Activated CD4-positive, alpha-beta T cell treated with anti-CD3 and anti-CD28 coated beads for 48 hours (primary cell): ENCODE measurements at places on chromosomes 2 and 18.

- no peak for DNase-seq
These were observed 370.2 kb upstream of the LYPD1 start for GRCh38 chr2:133040170-133040569.

DNA sequence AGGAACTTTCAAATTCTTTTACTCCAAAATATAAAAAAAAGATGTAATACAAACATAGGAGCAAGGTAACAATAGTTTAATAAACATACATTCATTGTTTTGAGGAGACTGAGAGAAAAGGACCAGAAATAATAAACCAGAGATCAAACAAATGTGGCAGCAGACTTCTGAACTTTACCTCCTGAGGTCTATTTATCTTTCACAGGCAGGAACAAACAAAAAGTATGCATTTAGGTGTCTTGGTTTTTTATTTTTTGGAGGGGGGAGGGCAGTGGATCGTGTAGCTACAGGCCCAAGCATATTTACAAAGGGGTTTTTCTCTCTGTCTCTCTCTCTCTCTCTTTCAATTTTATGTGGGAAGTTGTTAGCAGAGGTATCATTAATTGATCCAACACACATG lies 5.6 kb downstream of the PPP4R1 start:
- no peak for DNase-seq

GRCh38 chr18:22694954-22695353 lies 238.2 kb upstream of the RBBP8 start:
- no peak for DNase-seq

- no peak for DNase-seq
These were observed 254.8 kb downstream of the CDH2 start for GRCh38 chr18:27921904-27922751.

DNA sequence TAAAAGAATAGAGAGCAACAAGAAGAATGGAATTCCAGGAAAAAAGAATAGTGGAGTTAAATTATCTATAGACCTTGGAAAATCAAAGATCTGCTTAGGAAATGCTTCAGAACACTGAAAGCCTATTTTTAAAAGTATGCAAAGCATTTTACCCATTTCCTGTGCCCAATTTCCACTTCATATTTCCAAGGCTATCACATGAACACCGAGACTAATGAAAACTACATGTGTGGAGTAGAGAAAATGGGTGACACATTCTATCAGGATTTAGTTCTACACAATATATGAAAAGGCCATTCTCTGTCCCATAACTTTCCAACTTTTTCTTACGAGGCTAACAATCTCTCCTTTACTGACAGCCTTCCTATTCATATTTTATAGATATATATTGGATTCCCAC lies 279.4 kb downstream of the CCDC178 start:
- DNase-seq: no peak

- no peak for DNase-seq
These were observed 205.6 kb downstream of the ARHGAP15 start for GRCh38 chr2:143334837-143335236.

- no peak for DNase-seq
These were observed 751.4 kb upstream of the HS6ST1 start for GRCh38 chr2:129069875-129070594.

- no peak for DNase-seq
These were observed 16.7 kb downstream of the WIPF1 start for GRCh38 chr2:174580951-174581350.

- DNase-seq: no peak
These were observed 87.6 kb upstream of the NFU1 start for GRCh38 chr2:69524799-69525198.

DNA sequence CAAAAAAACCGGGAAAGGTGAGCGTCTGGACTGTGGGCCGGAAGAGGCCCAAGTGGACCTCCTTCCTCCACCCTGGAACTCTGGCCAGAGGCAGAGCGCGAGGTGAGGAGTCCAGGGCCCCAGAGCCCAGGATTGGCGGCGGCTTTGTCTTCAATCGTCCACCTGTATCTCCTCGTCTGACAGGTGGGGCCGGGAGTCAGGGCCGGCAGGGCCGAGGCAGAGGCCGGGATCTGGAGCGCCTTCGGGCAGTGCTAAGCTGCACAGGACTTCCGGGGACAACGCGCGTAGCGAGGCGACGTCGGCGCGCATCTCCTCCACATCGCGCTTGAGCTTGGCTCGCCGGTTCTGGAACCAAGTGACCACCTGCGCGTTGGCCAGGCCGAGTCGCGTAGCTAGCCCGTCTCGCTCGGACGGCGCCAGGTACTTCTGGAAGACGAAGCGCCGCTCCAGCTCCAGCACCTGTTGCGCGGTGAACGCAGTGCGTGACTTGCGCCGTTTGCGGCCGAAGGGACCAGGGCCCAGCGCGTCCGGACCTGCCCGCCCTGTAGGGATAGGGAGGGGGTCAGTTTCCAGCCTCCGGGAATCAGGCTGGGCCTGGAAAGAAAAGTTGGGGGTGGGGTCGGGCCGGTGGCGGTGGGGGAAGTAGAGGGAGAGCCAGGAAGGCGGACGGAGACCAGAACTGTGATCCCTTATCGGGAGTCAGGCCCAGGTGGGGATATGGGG lies 1.5 kb downstream of the LBX2 start:
- peak; percentile 42 for DNase-seq

GRCh38 chr18:64017870-64018269 lies 48.0 kb downstream of the SERPINB8 start:
- no peak for DNase-seq

- DNase-seq: no peak
These were observed 16.0 kb downstream of the INSIG2 start for GRCh38 chr2:118103951-118104940.

DNA sequence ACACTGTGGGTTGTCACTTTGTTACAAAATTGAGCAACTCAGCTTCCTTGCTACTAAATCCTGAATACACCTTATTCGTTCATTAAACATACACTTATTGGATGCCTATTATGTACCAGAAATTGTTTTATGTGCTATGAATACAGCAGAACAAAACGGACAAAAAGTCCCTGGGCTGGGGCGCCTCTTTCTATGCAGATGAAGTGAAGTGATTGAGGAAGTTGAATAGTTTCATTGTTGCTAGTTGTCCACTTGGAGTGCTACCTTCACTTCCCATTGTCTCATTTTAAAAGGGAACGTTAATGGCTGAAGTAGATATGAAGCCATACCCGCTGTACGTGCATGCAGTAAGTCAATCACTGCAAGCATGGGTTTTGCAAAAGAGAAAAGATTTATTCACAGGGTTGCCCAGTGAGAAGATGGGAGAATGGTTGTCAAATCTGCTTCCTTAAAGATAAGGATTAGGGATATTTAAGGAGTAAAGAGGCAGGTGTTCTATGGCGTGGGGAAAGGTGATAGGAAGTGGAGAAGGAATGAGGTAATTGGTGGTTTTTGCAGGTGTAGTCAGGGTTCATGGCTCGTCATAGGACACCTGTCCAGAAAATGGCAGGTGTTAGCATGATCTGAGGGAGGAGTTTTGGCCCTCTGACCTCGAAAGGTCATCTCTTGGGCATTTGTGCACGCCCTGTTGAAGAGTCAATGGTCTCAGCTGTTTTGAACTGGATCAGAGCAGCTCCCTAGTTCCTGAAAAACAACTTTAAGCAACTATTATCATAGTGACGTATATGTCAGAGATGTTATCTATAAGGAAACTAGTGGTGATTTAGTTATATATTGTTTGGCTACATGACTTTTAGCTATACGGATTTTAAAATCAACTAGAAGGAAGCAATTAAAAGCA lies 23.5 kb downstream of the TRPM8 start:
- DNase-seq: no peak

DNA sequence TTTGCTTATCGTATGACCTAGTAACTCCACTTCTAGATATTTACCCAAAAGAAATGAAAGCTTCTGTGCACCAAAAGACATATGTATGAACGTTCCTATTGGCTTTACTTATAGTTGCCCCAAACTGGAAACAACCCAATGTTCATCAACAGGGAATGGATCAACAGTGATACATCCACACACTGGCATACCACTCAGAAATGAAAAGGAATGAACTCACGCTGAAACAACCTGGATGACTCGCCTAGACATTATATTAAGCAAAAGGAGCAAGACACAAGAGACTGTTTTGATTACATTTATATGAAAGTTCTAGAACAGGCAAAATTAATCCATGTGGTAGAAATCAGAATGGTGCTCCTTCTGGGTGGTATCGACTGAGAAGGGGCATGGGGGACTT lies 18.9 kb downstream of the ADRA2B start:
- no peak for DNase-seq

DNA sequence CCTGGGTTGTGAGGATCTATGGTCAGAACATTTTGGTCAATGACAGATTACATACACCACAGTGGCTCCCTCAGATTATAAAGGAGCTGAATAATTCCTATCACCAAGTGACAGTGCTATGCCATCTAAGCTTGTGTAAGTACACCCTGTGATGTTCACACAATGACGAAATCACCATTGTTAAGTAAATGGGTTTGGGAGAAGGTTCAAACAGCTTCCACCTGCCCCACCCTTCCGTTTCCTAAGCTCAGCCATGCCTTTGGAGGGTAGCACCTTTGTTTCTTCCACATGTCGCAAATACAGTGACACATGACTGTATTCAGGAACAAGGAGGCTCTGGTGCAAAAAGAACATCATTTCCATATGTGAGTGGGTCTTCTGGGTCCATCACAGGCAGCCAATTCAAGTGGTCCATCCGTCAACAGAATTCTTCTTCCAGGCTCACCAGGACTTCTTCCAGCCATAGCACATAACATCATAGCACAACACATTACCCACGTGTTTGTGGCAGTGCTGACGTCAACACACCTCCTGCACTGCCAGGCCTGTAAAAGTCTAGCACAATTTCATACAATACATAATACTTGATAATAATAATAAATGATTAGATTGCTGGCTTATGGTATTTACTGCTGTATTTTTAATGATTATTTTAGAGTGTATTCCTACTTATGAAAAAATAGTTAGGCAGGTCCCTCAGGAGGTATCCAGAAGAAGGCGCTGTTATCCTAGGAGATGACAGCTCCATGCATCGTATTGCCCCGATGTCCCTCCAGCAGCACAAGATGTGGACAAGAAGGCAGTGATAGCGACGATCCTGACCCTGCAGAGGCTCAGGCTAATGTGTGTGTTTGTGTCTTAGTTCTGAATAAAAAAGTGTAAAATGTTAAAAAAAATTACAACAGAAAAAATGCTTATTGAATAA lies 264.8 kb downstream of the ANAPC1 start:
- DNase-seq: no peak

DNA sequence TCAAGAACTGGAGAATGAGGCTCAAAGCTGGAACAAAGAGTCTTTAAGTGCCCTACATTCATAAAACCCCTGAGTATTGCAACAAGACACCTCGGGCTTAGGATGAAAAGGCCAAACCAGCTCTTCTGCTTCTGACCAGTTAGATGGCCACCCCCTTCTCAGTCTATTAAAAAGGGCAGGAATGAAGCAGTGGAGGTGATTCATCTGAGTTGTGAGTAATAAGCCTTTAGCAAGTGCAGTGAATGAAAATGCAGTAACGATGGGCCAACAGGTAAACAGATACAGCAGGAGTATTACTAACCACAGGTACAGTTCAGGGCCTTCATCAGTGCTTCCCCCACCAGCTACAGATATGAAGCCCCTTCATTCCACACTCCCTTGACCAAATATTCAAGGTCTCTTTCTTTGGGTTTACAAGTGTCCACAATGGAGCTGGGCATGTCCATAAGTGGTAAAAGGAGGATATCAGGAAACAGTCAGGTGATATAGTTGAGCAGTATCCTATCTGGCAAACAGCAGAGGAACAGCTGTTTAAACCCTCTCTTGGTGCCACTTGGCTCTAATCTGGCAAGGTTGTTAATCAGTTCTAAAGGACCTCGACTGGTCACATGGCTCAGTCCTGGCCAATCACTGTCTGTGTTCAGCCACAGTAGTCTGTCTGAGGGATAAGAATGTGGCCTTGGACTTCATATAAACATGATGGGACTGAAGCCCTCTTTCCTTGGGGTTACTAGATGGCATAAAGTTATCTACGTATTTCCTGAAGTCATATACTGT lies 17.8 kb downstream of the SERPINB13 start:
- DNase-seq: no peak

GRCh38 chr18:11159844-11160243 lies 10.5 kb upstream of the PIEZO2 start:
- no peak for DNase-seq

- DNase-seq: peak; percentile 56
These were observed 104.9 kb downstream of the RBMS1 start for GRCh38 chr2:160388464-160389263.

DNA sequence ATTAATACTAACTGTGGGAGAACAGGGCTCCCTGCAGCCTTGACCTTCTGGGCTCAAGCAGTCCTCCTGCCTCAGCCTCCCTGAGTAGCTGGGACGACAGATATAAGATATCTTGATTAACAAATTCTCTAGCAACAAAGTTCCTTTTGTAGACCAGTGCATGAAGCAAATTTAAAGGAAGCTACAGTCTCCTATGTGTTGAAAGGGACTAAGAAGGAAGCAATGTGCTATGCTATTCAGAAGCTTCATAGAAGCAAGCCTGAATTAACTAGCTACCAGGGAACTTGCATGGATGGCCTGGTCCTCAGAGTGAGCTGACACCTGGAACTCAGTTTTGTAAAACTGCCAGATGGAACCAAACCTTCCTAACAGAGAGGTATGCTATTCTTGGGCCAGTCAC lies 33.2 kb downstream of the RAPH1 start:
- DNase-seq: no peak

DNA sequence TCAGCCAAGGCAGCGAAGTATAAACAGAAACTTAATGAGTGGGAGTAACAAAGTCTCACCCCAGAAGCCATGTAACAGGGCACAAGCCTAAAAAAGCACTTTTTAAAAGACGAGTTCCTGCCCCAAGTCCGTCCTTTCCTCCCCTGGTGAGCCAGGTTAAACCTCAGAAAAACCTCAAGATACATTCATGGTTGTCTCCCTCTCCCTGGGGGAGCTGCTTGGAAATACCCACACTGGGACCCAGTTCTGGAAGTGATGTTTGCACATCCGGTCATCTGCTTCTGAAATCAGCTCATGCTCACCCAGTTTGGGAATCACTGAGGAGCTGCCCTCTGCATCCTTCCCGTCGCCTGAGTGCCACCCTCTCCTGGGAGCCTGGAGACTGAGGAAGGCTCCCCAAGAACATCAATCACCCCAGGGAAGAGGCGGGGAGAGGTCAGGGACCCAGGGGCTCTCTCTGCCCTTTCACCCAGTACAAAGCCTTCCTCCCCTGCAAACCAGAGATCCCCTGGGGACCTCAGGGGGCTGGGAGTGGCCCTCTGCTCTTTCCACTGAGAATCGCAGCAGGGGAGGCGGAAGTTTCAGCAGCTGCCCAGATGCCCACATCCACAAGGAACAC lies 150.6 kb upstream of the AGAP1 start:
- DNase-seq: no peak

- DNase-seq: no peak
These were observed 236.1 kb upstream of the SIX3 start for GRCh38 chr2:44705356-44705755.

- DNase-seq: no peak
These were observed 131.9 kb downstream of the ATL2 start for GRCh38 chr2:38245114-38245641.

DNA sequence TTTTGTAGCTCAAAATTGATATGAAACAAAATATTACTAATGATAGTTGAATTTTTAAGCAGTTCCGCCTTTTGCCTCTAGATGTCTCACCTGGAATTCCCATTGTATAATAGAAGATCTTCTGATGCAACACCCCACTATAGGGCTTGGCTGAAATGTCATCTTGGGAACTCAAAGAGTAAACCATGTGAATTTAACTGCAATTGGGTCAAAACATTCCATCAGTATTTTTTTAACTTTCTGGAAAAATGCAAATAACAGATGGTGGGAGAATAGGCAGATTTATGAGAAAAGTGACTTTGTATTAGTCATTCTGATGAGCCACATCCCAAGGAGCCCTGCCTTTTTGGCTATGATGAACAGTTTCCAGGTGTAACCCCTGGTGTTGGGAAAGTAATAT lies 489.9 kb downstream of the NYAP2 start:
- no peak for DNase-seq

GRCh38 chr2:85577386-85578242 lies at the start of gene VAMP8:
TSS of gene VAMP8 (plus strand) at chr2:85577586. CDS start at chr2:85577647, 61 bp downstream.
- peak; percentile 78 for DNase-seq
